ENCODE measurements at places on chromosomes 2 and 18.

DNA sequence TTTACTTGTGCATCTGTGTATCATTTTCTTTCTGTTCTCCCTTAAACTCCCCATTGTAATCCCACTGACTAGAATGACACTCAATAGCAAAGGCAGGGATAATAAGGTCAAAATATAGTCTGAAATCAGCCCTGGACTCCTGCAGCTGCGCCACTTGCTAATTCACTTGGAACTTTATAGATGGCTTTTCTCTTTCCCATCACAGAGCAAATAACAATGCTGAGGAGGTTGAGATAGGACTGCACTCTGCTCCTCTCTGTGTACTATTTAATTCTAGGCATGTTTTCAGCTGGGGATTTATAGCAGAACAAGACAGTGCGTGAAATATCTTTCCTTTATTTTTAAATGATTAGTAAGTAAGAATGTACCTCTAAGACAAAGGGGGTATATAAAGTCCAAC is 324.2 kb downstream of the LNPK start:
- DNase-seq, result no peak

- no peak for DNase-seq
Observed at GRCh38 chr2:31197669-31198068, 19.6 kb downstream of the CAPN14 start.

DNA sequence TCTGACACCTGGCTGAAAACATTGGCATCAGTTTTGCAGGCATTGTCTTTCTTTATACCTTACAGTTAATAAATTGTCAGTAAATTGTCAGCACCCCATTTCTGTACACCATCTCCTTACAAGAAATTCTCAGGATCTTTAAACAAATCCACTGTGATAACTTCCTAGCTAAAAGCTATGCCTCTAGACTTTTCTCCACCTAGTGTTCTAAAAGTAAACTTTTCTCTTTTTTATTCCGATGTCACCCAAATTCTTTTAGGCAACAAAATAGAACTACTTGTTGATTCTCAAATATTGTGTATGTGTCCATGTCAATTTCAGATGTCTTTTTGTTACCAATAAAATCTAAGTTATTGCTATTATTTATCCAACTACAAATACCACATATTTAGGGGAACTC is 617.4 kb upstream of the NRXN1 start:
- DNase-seq, result no peak

DNA sequence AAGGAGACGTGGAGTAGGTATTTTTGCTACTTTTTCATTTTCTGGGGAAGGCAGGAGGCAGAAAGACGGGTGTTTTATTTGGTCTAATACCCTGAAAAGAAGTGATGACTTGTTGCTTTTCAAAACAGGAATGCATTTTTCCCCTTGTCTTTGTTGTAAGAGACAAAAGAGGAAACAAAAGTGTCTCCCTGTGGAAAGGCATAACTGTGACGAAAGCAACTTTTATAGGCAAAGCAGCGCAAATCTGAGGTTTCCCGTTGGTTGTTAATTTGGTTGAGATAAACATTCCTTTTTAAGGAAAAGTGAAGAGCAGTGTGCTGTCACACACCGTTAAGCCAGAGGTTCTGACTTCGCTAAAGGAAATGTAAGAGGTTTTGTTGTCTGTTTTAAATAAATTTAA is 3.4 kb downstream of the FZD7 start:
- peak; percentile 59 for DNase-seq

- DNase-seq, result no peak
Observed at GRCh38 chr2:105577762-105578161, 166.9 kb upstream of the NCK2 start.

DNA sequence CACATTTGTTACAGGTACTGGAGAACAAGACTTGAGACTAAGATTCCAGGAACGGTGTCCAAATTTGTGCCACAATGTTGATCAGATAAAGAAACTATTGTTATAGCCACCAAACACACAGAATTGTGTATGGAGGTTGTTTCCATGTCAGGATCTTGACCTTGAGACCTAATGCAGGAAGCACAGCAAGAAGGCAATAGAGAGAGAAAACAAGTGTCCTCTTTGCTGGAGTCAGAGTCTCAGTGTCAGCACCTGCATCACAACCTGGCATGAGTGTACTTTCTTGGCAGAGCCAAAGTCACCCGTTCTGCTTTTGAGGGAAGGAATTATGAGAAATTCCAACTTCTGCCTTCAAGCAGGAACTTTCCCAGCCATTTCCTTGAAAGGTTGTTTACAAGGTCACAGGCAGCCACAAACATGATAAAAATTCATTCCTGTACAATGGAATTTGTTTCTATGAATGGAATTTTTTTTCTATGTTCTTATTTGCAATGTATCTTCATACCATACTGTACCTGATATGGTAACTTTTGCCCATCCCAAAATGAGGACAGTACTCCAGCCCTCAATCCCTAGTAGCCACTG is 118.4 kb downstream of the PKP4 start:
- peak; percentile 43 for DNase-seq

- DNase-seq, result no peak
Observed at GRCh38 chr2:230636684-230637271, 75.9 kb upstream of the CAB39 start.

DNA sequence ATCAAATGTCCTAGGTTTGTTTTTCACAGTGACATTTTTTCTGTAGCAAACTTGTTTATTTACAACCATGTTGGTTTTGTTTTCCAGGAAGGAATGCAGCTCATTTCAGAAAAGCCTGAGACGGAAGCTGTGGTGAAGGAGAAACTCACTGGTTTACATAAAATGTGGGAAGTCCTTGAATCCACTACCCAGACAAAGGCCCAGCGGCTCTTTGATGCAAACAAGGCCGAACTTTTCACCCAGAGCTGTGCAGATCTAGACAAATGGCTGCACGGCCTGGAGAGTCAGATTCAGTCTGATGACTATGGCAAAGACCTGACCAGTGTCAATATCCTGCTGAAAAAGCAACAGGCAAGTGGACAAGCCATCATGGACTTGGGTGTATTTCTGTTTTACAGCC is 79.2 kb upstream of the EML6 start:
- DNase-seq, result no peak

GRCh38 chr2:150688016-150688415 is 200.5 kb upstream of the RND3 start:
- no peak for DNase-seq

DNA sequence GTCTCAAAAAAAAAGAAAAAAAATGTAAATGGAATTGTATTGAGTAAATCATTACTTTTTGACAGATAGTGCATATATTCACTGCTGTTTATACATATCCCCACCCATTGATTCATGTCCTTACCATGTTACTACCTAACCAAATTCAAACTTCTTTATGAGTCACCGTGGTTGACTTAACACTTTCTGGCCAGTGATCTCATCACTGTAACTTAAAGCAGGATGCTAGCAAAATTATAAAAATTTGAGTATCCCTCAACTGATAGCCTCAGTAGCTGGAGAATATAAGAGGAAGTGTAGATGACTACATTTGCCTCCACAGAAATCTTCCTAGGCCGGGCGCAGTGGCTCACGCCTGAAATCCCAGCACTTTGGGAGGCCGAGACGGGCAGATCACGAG is 13.4 kb downstream of the CNOT9 start:
- DNase-seq, result peak; percentile 89

DNA sequence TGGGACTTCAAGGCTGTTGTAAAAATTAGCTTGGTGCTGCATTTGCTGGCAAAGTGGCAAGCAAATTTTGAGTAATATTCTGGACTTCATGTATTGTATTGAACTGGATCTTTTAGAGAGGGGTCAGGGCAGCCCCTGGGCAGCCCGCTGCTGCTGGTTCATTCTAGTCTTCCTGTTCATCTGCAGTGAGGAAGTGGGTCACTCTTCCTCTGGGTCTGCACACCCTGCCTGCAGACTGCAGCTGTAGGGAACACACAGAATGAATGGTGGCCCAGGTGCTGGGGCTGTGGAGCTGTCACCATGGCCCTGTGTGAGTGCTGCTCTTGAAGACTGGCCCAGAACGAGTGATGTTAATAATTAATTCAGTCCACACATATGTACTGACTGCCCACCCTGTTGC is 9.4 kb downstream of the SH3RF3 start:
- no peak for DNase-seq

GRCh38 chr2:120857422-120857821 is 121.8 kb downstream of the GLI2 start:
- DNase-seq, result no peak

GRCh38 chr2:36404318-36404717 is 48.7 kb downstream of the CRIM1 start:
- peak; percentile 70 for DNase-seq

DNA sequence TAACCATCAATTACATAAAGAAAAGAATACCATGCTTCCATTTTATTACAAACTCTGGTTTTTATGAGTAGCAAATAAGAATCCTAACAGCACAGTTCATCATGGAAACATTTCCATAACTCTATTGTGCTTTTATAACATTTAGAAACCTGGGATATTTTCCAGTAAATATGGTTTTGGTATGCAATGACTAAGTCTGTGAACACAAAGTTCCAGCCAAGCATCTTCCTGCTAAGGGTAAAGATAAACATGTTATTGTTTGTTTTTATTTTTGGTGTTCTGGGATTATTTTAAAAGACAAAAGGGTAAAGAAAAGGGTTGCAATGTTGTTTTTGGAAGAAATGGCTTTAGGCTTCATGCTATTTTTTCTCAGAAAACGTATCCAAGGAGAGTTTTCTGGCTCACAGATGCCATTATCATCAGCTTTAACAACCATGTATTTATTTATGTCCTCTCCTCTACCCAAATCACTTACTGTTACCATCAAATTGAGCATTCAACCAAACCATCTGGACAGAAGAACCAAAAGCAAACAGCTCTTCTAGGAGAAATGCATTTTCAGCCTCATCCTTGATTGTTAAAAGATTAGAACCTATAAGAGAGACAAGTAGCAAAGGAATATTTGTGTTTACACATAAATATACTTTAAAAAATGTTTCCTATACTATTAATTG is 116.0 kb downstream of the PLA2R1 start:
- peak; percentile 39 for DNase-seq

- peak; percentile 86 for DNase-seq
Observed at GRCh38 chr2:238143239-238143951, 4.9 kb downstream of the KLHL30 start.
